ENCODE measurements at places on chromosomes 3 and 15.

GRCh38 chr15:90685591-90686434 lies 31.3 kb upstream of the BLM start:
- no peak for DNase-seq

GRCh38 chr15:59598461-59598860 lies 13.1 kb upstream of the GCNT3 start:
- no peak for DNase-seq

GRCh38 chr3:45084820-45085816 lies 59.0 kb downstream of the CLEC3B start:
- DNase-seq = no peak

- no peak for DNase-seq
These were observed 39.7 kb downstream of the NPTN start for GRCh38 chr15:73593304-73594074.

DNA sequence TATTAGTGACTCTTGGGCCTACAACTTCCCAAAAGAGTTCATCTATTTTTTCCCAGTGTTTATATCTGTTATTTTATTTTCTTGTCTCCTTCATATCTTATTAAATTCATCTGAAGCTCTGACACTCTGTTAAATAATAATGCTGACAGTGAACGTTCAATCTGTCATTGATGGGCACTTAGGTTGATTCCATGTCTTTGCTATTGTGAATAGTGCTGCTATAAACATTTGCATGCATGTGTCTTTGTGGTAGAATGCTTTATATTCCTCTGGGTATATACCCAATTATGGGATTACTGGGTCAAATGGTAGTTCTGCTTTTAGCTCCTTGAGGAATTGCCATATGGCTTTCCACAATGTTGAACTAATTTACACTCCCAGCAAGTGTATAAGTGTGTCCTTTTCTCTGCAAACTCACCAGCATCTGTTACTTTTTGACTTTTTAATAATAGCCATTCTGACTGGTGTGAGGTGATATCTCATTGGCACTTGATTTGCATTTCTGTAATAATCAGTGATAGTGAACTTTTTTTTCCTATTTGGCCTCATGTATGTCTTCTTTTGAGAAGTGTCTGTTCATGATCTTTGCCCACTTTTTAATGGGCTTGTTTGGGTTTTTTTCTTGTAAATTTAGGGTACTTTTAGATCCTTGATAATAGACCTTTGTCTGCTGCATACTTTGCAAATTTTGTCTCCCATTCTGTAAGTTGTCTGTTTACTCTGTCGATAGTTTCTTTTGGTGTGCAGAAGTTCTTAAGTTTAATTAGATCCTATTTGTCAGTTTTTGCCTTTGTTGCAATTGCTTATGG lies 122.5 kb downstream of the LEKR1 start:
- no peak for DNase-seq

DNA sequence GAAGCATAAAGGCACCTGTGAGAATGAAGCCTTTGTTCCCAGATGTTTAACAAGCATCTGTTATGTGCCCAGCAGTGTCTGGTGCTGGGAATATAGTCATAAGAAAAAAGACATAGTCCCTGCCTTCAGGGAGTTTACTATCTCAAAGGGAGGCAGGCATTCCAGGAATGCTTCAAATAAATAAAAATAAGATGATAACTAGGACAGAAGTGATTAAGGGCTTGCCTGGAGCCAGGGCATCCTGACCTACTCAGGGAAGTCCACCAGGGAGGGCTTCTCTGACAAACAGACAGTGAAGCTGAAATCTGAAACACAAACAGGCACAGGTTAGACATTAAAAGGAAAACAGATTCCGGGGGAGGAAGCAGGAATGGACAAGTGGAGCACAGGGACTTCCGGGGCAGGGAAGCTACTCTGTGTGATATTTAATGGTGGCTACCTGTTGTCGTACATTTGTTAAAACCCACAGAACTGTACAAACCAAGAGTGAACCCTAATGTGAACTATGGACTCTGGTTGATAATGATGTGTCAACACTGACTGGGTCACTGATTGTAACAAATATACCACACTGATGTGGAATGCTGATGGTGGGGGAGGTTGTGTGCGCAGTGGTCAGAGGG lies 53.3 kb downstream of the ITGB5 start:
- DNase-seq = no peak

DNA sequence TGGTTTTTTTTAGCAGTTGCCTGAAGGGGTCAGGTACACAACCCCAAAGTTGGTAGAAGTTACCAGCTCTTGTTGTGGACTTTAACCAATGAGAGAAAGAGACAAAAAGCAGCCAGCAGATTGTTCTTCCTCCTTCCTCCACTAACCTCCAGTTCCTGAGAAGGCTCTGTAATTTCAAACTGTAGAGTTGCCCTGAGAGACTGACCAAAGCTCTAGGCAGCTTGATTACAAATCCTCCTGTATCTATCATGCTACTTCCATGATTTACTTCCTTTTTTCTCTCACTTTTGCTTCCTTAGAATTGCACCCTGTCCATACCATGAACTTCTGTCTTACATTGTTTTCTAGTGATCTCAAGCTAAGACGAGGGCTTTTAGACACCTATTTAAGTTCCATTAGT lies 29.2 kb downstream of the NSUN3 start:
- no peak for DNase-seq

- no peak for DNase-seq
These were observed 3.2 kb downstream of the XCR1 start for GRCh38 chr3:46024131-46024530.

DNA sequence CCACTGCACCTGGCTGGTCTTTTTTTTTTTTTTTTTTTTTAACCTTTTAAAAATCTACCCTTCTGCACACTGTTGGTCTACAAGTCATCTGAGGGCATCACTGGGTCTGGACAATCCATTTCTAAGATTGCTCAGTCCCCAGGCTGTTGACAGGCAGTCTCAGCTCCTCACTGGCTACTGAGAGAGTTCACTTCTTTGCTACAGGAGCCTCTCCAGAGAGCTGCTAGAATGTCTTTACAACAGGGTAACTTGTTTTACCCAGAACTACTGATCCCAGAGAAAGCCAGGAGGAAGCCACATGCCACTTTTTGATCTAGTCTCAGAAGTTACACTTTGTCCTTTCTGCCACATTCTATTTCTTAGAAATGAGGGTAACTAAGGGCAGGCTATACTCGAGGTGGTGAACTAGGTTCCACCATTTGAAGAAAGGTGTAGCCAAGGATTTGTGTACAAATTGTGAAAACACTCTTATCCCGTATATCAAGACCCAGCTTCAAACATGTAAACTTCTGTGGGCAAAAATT lies 5.7 kb upstream of the CCNB2 start:
- DNase-seq = no peak

- DNase-seq = no peak
These were observed 4.2 kb upstream of the KATNBL1 start for GRCh38 chr15:34214135-34214534.

DNA sequence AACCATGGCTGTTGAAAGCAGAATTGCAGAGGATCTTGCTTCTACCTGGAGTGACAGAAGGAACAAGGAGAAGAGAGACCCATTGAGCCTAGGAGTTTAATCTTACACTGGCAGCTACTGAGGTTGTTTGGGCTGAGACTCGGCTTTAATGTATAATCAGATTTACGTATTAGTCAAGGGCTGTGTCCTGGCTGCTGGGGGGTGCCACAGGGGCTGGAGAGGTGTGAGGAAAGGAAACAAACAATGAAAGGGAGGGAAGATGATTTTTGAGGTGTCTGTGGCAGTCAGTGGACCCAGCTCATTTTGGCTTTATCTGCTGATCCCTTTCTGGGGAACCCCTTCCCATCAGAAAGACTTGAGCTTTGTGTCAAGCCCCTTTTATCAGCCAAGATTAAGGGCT lies 95.7 kb downstream of the PRICKLE2 start:
- DNase-seq = no peak

DNA sequence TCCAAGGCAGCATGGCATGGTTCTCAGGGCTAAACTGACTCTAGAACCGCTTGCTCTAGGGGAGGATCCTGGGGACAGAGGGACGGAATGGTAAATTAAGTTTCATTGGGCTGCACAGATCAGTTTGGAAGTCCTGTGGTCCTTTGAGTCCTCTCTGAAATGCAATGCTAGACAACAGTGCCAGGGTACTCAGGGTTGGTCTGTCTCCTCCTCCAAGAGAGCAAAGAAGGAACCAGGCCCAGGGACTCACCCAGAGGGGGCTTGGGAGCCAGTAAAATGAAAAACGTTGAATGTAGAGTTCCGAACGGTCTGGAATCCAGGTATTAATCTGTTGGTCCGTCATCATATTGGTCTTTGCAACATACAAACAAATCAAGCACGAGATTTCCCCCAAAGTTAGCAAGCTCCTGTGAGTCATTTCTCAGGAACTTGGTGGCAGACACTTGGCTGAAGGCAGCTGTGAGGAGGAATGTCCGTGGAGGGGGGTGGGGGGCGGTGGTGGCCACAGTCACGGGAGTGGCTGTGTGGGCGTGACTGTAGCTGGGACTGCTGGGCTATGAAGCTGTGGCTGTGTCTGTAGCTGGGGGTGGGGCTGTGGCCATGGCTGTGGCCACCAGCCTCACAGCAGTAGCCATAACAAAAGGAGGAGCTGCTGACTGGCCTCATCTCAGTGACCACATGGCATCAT lies 361.0 kb downstream of the SHQ1 start:
- DNase-seq = peak; percentile 92

DNA sequence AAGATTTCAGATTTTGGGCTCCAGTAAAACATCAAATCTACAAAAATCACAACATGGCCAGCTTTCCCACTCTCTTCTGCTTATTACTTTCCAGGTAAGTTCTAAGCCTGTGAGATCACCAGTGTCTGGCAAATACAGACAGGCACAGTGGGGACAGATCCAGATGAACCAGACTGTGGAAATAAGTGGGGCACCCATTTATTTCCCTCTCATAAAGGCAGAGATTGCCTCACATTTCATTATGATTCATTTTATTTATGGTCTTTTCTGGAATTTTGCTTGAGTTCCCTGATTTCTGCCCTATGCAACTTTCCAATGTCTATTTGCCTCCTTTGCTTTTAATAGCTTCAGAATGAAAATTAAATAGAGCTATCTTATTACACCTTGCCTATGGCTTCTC lies 66.8 kb downstream of the GREM1 start:
- no peak for DNase-seq

DNA sequence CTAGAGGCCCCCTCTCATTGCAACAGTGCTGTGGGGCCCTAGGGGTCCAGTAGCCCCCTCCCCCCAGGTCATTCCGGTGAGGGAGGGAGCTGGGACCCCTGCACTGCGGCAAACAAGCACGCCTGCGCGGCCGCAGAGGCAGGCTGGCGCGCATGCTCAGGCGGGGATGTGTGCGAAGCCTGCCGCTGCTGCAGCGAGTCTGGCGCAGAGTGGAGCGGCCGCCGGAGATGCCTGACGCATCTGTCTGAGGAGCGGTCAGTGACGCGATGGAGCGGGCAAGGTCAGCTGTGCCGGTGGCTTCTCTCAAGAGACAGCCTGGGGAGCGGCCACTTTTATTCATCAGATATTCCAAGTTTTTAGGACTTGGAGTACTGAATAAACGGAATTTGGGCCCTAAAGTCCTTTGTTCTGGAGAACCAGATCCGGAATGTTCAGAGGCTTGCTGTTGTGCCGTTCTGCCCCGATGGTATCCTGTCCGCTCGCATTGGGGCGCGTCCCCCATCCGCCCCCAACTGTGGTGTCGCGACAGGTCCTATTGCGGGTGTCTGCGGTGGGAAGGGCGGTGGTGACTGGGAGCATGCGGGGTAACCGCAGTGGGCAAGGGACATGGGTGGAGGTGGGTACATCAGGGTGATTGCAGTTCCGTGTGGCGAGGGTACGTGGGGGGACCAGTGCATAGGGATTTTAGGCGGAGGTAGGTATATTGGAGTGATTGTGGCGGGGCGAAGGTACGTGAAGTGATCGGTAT lies at the start of the genes SNRPN and SNURF:
SNRPN (plus strand) TSS at position 205 of the 748 bp plus-strand sequence. CDS start 19,467 bp downstream, outside the sequence.
SNURF (plus strand) TSS at position 205 of the 748 bp plus-strand sequence; CDS start at position 267, 62 bp downstream.
- peak; percentile 89 for DNase-seq

GRCh38 chr3:71926262-71926600 lies 141.3 kb upstream of the PROK2 start:
- no peak for DNase-seq

DNA sequence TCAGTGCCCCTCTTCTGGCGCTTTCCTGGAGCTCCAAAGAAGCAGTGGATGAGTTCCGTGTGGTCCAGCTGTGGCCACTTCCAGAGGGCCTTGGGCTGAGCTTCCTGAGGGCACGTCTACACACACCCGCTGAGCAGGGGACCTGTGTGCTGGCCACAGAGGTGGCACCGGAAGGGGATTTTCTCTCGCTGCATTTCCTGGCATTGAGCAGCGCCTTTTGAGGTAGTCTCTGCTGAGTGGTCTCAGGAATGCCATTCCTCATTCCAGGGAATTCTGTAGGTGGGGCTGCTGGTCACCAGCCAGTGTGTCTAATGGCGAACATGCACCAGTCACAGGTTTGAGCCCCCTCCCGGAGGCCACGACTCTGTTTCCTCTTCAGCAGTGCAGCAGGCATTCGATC lies 48.1 kb downstream of the AMOTL2 start:
- DNase-seq = no peak

- no peak for DNase-seq
These were observed 164.3 kb downstream of the FNDC3B start for GRCh38 chr3:172203522-172204258.

GRCh38 chr15:63188926-63189871 lies at the start of gene RAB8B:
RAB8B (plus strand) TSS chr15:63189606; CDS start chr15:63189625, 19 bp downstream.
- peak; percentile 99 for DNase-seq

GRCh38 chr3:23096041-23096440 lies 107.1 kb upstream of the UBE2E2 start:
- DNase-seq = no peak

DNA sequence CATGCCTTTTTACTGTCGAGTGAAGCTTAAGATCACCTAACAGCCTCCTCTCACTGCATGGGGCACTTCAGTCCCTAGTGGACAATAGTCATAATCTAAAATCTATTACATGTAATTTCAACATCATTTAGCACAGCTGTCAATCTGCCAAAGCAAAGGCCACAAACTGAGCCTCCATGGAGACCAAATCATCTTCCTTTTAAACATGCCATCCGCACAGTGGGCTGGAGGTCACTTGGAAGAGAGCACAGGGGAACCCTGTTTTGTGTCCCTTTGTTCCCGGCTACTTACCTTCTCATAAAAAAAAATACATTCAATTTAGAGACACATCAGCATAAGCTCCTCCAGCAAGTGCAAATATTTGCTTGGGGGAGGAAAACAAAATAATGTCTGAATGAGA lies 167.3 kb downstream of the SQOR start:
- DNase-seq = no peak

GRCh38 chr15:42858999-42859789 lies 61.4 kb downstream of the TTBK2 start:
- DNase-seq = no peak

- no peak for DNase-seq
These were observed 337.7 kb upstream of the AGTR1 start for GRCh38 chr3:148360051-148360450.

- DNase-seq = no peak
These were observed 31.4 kb upstream of the SEC13 start for GRCh38 chr3:10352146-10352911.

GRCh38 chr3:106379251-106379750 lies 510.5 kb upstream of the CBLB start:
- DNase-seq = no peak
